Glomerular endothelial cell (primary cell): ENCODE measurements at places on chromosomes 3 and 15. TPM values are rescaled to one million over a fixed set of nuclear protein-coding genes. Genes with fewer than 3 reads are reported as not detected.
A peak's percentile ranks its signal among the peaks of the same experiment; 100 is the strongest.

DNA sequence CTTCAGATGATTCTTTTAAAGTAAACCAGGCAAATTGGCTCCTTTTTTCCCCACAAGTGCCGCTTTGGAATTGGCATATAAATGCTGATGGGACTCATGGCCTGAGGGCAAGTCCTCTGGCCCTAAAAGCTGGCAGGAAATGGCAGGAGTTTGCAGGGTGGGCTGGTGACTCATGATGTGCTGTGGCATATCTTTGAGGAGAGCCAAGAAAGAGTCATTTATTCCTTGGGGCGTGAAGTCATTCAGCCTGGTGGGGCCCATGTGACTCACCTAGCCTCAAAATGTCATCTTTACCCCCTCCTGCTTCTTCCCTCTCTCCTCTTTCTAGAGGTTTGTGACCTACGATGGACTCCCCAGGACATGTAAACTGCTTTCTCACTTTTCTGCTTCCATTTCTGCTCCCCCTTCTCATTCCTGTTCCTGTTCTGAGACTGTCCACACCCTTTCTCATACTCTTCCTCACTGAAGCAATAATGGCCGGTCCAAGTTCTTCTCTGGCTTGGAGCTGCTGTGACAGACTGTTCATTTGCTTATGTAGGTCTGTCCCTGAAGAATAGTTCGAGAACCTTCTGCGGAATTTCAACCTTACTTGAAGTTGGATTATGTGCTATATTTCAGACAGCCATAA, 326.1 kb downstream of the SATB1 start:
- DNase-seq: no peak

- no peak for DNase-seq
These were observed 31.0 kb upstream of the ADAMTS17 start for GRCh38 chr15:100372739-100373119.

EFHB gene
- not detected in 2 replicates for total RNA-seq

- no peak for DNase-seq
These were observed 20.0 kb downstream of the MYO1E start for GRCh38 chr15:59352683-59353082.

DNA sequence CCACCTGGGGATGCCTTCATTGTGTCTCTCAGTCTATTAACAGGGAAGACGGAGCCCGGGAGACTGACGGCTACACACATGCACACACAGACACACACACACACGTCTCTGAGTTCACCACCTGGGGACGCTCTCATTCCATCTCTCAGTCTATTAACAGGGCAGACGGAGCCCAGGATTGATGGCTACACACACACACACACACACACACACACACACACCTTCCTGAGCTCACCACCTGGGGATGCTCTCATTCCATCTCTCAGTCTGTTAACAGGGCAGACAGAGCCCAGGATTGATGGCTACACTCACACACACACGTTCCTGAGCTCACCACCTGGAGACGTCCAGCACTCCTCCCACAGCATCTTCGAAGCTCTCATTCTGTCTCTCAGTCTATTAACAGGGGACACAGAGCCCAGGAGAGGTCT, 143.9 kb downstream of the OR4M2 start:
- no peak for DNase-seq

- DNase-seq: no peak
These were observed 32.3 kb downstream of the SLC9C1 start for GRCh38 chr3:112261742-112262141.

GRCh38 chr3:187669675-187670504, at the start of gene SST:
Gene SST, minus strand, starts transcription at chr3:187670394. Its CDS starts 103 bp downstream, at chr3:187670291.
- peak; percentile 12 for DNase-seq

DNA sequence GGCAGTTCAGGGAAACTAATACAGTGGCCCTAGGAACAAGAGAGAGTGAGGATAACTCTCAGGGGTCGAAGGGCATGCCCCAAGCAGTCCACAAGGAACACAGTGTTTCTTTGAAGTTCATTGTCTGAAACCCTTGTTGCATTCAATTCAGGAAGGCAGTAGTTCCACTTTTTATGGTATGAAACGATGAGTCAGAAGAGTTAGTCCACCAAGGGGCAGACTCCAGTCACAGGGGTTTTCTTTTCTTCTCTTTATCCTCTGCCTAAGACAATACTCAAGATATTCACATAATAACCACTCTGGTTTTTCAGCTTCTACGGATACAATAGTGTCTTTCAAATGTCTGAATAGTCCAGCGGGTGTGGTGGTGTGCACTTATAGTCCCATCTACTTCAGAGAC, 23.7 kb upstream of the TICRR start:
- no peak for DNase-seq

NOX5 gene
- 0.18 TPM in 1 of 2 replicates, not detected in the other for total RNA-seq

- DNase-seq: peak; percentile 41
These were observed 82.0 kb downstream of the GPR156 start for GRCh38 chr3:120203016-120203415.

GRCh38 chr3:186932281-186933181, 2.2 kb downstream of the ST6GAL1 start:
- DNase-seq: peak; percentile 65

CISH gene
- total RNA-seq: 1.9 and 2.5 TPM in 2 replicates

CRBN gene
- 43.1 and 44.4 TPM in 2 replicates for total RNA-seq

SPINK8 gene
- total RNA-seq: not detected in 2 replicates

GRCh38 chr15:25740383-25741255, 122.5 kb downstream of the ATP10A start:
- DNase-seq: no peak

DNA sequence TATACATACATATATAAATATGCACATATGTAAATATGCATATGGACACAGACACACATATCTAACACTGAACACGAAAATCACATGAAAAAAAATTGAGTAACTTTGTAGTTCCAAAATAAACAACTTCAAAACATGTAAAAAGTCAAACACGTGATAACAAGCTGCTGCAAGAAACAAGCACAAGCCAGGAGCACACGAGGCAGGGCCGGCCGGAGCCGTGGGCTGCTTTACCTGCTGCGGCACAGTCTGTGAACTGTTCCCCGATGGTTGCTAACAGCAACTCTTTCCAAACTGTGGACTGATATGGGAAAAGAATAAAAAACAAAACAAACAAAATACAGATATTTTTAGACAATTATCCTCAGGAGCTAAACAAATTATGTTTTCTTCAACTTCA, 31.6 kb downstream of the EIF4E3 start:
- no peak for DNase-seq

HTR3E gene
- total RNA-seq: not detected in 2 replicates

GRCh38 chr15:23497710-23498111, 50.7 kb upstream of the GOLGA6L2 start:
- no peak for DNase-seq

DNA sequence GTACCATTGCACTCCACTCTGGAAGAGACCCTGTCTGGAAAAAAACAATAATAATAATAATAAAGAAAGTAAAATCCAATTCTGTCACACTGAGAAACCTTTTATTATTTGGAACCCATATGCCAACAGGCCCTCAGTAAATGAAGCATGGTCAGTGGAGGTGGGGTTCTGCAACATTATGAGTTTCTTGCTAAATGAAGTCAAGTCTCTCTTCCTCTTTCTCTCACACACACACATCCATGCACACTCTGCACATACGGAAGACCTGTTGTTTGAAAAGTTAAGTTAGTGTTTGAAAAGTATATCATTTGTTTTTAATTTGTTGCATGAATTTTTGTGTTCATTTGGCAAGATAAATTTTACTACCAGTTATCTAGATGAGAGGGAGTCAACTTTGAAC, 27.8 kb downstream of the GAP43 start:
- DNase-seq: no peak

- no peak for DNase-seq
These were observed 292.0 kb downstream of the NFKBIZ start for GRCh38 chr3:102141096-102141927.

- no peak for DNase-seq
These were observed 137.9 kb upstream of the LIPC start for GRCh38 chr15:58293622-58294550.

- DNase-seq: no peak
These were observed 75.6 kb downstream of the PDZRN3 start for GRCh38 chr3:73549051-73549600.

- DNase-seq: peak; percentile 78
These were observed 106.3 kb upstream of the ABHD17C start for GRCh38 chr15:80588801-80589200.

SH2D7 gene
- total RNA-seq: not detected in 2 replicates

SKOR1 gene
- 0.19 TPM in 1 of 2 replicates, not detected in the other for total RNA-seq

DNA sequence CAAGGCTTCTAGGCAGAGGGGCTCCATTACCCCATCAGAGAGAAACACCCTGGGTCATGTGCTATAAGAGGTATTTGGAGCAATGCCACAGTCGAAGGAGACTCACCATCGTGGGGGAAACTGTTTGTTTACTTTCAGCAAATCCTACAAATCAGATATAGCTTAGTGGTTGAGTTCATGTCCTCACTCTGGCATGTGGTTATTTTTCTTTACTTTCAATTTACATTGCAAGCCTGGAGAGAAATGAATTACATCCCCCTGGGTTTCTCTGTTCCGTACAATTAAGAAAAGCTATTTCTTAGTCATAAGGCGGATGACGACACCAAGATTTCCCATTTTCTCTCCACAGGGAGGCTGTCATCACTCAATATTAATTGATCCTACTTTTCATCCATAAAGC, 36.9 kb downstream of the RFTN1 start:
- no peak for DNase-seq

DNA sequence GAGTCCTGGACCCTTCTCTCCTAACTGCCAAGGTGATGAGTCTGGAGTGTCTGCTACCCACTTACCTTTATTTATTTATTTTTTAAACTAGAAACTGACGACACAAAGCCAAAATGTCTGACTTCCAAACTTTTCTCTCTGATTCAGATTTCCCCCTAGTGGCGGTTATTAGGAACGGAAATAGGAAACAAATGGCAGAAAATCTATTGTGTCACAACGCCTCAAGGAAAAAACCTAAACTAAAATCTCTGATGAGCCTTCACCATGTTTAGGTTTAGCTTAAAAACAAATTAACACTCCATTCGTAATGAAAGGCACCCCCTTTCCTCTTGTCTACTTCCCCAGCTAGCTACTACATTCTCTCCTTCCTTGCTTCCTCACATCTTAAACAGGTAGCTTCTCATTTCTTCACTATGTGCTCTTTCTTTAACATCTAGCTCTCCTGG, 94.0 kb upstream of the MEX3B start:
- no peak for DNase-seq
